ENCODE measurements at places on chromosomes 2 and 18.

DNA sequence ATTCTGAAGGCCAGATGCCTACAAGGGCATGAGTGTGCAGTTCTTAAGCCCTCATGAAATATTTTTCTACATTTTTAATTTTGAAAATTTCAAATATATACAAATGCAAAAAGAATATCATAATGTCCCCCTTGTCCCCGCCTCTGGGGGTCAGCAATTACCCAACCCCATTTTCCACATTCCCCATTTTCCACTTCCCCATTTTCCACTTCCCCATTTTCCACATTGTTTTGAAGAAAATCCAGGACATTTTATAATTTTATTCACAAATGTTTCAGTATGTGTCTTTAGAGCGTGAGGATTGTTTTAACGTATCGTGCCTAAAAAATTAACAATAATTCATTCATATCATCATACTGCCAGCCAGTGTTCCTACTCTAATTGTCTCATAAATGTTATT, 403.6 kb upstream of the RAB6C start:
- DNase-seq = no peak

GRCh38 chr2:227360351-227360750, 18.8 kb downstream of the TM4SF20 start:
- no peak for DNase-seq

DNA sequence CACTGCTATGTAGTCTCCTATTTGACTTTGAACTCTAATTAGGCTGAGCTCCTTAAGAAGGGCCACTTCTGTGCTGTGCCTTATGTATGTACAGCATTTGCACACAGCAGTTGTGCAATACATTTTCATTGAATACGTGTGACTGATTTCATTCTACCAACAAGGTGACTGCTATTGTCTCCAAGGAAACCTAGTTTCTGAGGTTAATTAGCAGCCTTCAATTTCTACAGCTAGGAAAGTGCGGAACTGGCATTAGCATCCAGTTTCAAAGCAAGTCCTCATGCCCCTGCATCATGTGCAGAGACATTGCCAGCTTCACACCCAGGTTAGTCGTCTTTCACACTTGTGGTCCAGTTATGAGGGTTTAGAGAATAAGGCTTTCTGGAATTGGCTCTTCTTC, 58.6 kb downstream of the NCK2 start:
- no peak for DNase-seq

DNA sequence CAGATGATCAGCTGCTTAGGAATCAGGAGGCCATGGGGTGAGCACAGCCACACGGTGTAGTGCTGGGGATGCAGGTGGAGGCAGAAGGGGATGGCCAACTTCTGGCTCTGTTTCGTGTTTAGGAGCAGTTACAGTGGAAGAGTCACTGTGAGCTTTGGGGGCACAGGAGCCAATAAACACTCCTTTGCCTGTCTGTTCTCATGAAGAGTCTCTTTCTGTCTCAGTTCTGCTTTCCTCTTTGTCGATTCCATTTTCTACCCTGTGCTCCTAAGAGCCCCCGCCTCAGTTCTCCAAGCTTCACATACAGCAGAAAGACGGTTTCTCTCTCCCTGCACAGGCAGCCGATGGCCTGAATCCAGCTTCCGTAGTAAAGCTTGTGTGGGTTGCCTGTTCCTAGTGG, 21.0 kb upstream of the RRM2 start:
- DNase-seq = no peak

DNA sequence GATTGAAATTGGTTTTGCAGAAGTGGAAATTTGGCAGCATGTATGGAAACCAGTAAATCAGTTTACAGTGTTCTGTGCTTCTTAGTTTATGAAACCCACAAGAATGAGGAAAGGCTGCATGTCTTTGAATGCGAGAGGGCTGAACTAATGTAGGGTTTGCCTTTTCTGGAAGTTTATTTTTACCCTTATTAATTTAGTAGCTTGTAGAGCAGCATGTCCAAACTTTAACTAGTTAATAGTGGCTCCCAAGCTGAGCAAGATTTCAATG, 50.4 kb downstream of the LDLRAD4 start:
- no peak for DNase-seq

- no peak for DNase-seq
Observed at GRCh38 chr18:6270771-6271216, 143.9 kb downstream of the L3MBTL4 start.

GRCh38 chr2:60376252-60376651, 177.2 kb downstream of the BCL11A start:
- no peak for DNase-seq

DNA sequence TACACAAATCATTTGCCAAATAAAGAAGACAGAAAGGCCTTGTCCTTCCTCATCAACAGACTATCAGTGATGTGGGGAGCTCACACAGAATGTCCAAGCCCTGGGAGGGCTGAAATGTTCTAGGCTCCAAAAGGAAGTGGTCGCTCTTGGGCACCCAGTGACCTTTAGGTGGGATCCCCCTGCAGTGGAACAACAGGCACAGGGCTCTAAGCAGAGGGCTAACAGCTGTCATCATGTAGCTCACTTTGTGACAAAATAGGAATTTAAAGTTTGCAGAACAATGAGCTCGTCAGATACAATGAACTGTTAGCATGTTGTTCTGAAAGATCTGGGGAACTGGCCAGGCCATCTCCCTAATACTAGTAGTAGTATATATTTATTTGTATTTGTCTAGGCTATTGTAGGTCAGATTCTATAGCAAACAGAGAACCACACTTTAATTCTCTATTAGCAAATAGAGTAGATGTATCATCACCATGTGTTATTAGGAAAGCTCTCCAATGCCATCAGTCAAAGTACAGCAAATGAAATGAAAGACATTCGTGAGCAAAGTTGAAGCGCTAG, 151.5 kb upstream of the MAP3K20 start:
- no peak for DNase-seq

GRCh38 chr2:18301421-18302139, 258.9 kb downstream of the RDH14 start:
- no peak for DNase-seq

DNA sequence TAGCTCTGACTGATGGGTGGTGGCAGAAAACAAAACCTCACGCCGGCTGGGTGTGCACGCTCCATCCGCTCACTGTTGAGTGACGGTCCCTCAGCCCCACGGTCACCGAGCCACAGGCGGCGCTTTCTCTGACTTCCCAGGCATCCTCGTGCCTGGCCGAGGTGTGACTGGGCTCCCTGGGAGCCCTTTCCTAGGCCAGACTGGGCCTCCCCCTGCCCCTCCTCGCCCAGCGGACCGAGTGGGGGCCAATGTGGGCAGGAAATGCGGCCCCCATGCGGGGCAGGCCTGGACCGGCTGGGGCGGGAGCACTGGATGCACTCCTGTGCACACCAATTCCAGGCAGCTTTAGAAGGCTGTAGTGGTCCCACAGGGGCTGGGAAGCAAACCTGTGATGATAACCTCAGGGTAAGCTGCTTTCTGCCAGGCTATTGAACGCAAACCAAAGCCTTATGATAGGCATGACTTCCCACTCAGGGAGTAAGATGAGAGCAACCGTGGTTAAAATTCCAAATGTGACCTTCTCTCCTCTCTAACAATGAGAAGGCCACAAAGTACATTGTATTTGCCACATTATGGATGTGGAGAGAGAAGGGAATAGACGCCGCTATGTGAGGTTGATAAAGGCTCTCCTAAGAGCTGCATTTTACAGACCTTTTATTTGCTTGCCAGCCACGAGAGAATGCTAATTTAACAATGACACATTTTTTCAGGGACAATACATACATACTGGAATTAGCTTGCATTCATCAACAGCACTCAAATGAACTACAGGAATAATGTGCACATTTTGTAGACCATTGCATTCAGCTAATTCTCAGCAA, 83.9 kb upstream of the PGAP1 start:
- DNase-seq = no peak

GRCh38 chr2:157782057-157782845, 93.9 kb downstream of the ACVR1 start:
- peak; percentile 6 for DNase-seq

DNA sequence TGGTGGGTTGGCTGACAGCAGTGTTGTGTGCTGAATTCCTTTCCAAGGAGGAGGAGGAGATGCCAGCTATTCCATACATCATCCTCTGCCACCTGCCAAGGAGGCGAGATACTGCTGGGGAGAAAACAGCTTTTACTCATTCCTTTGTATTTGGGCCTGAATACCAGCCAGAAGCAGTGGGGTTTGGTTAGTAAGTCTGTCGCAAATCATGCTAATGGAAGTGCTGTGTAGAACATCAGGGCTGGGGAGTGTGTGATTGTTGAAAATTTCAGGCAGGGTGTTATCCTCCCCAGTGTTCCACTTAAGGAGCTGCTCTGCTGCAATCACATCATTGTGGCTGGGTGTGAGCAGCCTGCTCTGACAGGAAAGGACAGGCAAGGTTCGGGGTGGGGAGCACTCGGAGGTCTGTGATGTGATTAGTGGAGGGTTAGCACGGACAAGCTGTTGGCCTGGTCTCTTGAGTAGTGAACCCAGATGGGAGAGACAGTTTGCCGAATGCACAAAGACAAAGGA, 128.2 kb upstream of the DLX2 start:
- no peak for DNase-seq

DNA sequence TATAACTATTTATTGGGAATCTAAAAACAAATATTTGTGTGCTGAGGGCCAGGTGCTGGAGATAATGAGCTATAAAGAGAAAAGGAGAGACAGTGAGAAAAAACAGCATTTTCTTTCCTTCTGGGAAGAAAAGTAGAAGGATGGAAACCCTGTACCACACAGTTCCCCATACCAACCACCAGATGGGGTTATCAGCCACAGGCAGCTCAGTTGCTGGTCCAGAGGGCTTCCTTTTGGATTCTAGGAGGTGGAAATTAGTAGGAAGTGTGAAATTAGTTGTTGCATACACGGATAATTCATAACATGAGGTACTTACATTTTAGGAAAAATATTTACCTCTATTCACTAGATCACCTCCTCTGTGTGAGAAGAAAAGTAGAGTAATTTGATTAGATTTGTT, 237.0 kb upstream of the FOSL2 start:
- no peak for DNase-seq

- DNase-seq = no peak
Observed at GRCh38 chr18:31044926-31045325, 2.4 kb upstream of the DSC3 start.

DNA sequence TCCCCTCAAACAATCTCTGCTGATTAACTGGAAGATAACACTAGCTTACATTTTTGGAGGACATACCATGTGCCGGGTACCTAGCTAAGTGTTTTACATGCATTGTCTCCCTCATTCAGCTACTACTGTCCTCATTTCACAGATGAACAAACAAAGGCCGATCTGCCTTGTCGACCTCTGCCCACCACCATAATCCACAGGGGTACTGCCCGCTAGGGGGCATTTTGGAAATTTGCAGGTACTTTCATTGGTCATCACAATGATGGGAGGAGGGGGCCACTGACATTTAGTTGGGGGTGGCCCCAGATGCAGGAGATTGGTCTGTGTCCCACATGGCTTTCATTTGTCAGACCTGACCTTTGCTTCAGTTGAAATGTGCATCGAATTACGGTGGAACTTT, 3.9 kb upstream of the TMEM163 start:
- DNase-seq = no peak

- no peak for DNase-seq
Observed at GRCh38 chr18:13268158-13269012, 49.8 kb downstream of the LDLRAD4 start.

DNA sequence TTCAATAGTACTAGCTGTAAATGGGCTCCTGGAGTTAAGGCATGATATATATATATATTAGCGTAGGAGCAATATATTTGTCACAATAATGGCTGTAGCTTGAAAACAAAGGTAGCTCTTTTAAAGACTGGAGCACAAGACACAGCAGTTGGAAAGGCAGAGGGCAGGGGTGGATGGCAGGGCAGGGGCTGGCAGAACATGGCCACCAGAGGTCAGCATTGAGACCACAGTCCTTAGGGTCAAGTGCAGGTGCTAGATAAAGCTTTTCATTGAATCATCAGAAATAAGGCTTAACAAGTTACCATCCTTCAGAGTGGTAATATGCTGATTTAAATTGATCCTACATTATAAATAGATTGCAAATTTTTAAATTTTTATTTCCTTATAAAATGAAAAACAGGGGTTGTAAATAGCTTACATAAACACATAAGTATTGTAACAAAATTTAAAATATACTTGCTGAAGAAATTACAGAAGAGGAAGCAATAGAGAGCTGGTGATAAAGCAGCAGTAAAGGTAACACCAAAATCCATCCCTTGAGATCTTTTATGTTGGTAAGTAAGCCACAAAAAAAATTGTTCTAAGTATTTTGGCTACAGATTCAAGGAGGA, 161.2 kb upstream of the PIEZO2 start:
- DNase-seq = peak; percentile 29

GRCh38 chr2:9095690-9096089, 92.2 kb upstream of the MBOAT2 start:
- DNase-seq = no peak

DNA sequence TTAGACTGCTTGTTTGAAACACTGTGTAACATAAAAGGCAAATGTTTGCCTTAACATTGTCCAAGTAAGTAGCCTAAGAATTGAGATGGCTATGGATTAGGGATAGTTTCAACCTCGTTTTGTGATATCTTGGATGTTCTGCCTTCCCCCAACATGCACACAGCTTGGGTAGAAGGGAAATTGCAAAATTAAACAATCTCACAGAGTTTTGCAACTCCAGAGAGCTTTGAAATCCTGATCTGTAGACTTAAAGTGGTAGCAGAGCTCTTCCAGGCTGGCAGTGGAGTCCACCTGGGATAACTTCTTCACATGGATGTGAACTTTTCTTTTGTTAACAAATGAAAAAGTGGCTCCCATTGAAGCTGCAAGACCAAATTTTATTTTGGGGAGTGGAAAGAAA, 59.6 kb downstream of the CHRNA1 start:
- no peak for DNase-seq

- DNase-seq = no peak
Observed at GRCh38 chr2:190318514-190318913, 1.1 kb downstream of the HIBCH start.

- DNase-seq = no peak
Observed at GRCh38 chr2:240162531-240162930, 22.1 kb upstream of the OTOS start.

- no peak for DNase-seq
Observed at GRCh38 chr2:106546391-106546990, 59.3 kb downstream of the CD8B2 start.

GRCh38 chr18:2482706-2483475, 88.4 kb downstream of the METTL4 start:
- DNase-seq = no peak

DNA sequence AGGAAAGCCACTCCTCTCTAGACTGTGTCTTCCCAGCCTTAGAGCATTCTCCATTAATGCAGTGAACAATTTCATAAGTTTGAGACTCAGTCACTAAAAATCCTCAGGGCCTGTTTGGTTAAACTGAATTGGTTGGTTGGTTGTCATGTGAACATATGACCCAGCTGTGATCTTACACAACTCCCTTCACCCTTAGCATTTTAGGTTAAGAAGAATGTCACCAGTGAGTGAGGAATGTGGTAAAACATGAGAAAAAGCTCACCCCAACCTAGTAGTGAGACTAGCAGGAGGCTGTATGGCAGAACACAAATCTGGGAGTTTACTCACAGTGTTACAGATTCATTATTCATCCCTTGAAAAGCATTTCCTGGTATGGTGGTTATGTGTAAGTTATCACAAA, 32.4 kb downstream of the LHCGR start:
- DNase-seq = no peak
